ENCODE measurements at places on chromosomes 4 and X. TPM values are rescaled to one million over a fixed set of nuclear protein-coding genes. Genes with fewer than 3 reads are reported as not detected.

DNA sequence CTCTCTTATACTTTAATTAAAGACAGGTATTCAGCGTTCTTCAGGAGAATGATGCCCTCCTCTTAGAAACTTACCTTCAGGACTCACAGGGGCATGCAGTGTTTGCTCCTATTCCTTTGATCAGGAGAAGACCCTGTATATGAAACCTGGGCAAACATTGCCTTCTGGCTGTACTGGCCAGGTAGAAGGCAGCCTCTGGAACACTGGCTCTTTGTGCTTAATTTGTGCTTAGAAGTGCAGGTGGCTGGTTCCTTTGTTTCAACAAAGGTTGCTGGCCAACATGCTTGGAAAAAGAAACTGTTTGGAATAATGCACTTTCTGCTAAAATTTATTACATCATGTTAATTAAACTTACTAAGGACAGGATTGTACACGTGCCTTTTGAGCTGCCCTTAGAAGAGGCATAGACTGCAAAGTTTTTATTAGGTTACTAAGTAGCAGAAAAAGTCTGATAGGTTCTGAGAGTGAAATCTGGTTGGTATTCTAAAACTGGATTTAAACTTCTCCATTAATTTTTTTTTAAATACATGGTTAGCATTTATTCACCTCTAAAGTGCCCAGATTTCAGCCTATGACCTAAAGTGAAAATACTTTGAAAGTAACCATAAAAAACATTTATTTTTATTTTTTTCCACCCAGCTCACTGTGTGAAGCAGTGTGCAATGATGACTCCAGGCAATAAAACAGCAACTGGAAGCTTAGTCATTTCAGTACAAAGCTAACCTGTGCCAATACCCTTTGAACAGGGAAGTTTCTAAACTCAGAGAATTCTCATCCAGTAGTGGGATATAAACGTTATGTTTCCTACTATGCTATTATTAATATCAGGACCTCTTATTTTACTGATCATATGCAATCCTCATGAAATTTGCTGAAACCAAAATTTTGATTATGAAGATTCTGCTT lies 11.3 kb downstream of the RASSF6 start:
- no peaks in the 10 kb centered on the region for H3K27me3 ChIP-seq
- H3K36me3 ChIP-seq: no peaks in the 10 kb centered on the region
- H3K4me1 ChIP-seq: peaks cover 27% of the 10 kb centered on the region
- no peak for DNase-seq
- H3K4me3 ChIP-seq: no peak overlapping the region

- H3K27me3 ChIP-seq: no peaks in the 10 kb centered on the region
- no peak overlapping the region for H3K4me3 ChIP-seq
- no peaks in the 10 kb centered on the region for H3K4me1 ChIP-seq
- H3K27ac ChIP-seq: no peak overlapping the region
- no peak for DNase-seq
Observed at GRCh38 chr4:106650701-106651100, 282.1 kb upstream of the GIMD1 start.

DNA sequence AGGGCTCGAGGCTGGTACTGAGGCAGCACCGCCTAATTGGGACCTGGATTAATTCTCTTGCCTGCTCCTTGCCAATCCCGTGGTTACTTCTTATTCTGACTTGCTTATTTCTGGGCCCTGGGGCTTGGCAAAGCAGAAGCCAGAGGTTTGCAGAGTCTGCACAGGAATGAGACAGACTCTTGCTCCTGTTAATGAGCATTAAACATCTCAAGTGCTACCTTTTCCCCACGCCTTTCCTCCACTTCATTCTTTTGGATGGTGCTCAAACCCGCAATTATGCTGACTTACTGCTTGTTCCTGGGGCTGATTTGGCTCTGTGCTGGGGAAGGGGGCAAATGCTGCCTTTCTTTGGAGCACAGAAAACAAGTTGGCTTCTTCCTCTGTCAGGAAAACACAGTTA lies 16.5 kb upstream of the STOX2 start:
- no peak overlapping the region for H3K27ac ChIP-seq
- H3K4me3 ChIP-seq: no peak overlapping the region
- DNase-seq: no peak
- H3K4me1 ChIP-seq: no peaks in the 10 kb centered on the region
- H3K36me3 ChIP-seq: no peaks in the 10 kb centered on the region
- no peaks in the 10 kb centered on the region for H3K27me3 ChIP-seq

Gene SHROOM2
- total RNA-seq: 8.8 TPM

Gene RIPPLY1
- not detected for total RNA-seq

GRCh38 chr4:57231781-57232180 lies 121.6 kb upstream of the IGFBP7 start:
- H3K27ac ChIP-seq: no peak overlapping the region
- H3K4me3 ChIP-seq: no peak overlapping the region
- DNase-seq: no peak

GRCh38 chr4:37825968-37826294 lies 555 bp upstream of the PGM2 start:
- H3K36me3 ChIP-seq: peaks cover 8% of the 10 kb centered on the region
- peak overlapping the region; percentile 86 for H3K4me3 ChIP-seq

Gene PAGE4
- total RNA-seq: not detected

Gene ENPEP
- 5.2 TPM for total RNA-seq

Gene ARX
- total RNA-seq: not detected

DNA sequence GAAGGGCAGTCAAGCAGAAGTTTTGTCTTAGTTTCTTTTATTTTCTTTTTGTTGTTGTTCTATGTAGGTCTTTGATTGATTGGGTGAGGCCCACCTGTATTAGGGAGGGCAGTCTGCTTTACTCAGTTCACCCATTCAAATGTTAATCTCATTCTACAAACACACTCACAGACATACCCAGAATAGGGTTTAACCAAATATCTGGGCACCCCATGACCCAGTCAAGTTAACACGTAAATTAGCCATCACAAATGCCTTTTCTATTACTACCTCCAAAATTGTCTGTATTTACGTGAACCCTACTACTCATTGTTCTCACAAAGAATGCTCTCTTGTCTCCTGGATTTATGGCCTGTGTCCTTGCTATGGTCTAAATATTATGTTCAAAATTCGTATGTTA lies 339.7 kb downstream of the ANK2 start:
- H3K4me1 ChIP-seq: peaks cover 10% of the 10 kb centered on the region
- no peaks in the 10 kb centered on the region for H3K27me3 ChIP-seq
- no peak for DNase-seq
- H3K36me3 ChIP-seq: no peaks in the 10 kb centered on the region

DNA sequence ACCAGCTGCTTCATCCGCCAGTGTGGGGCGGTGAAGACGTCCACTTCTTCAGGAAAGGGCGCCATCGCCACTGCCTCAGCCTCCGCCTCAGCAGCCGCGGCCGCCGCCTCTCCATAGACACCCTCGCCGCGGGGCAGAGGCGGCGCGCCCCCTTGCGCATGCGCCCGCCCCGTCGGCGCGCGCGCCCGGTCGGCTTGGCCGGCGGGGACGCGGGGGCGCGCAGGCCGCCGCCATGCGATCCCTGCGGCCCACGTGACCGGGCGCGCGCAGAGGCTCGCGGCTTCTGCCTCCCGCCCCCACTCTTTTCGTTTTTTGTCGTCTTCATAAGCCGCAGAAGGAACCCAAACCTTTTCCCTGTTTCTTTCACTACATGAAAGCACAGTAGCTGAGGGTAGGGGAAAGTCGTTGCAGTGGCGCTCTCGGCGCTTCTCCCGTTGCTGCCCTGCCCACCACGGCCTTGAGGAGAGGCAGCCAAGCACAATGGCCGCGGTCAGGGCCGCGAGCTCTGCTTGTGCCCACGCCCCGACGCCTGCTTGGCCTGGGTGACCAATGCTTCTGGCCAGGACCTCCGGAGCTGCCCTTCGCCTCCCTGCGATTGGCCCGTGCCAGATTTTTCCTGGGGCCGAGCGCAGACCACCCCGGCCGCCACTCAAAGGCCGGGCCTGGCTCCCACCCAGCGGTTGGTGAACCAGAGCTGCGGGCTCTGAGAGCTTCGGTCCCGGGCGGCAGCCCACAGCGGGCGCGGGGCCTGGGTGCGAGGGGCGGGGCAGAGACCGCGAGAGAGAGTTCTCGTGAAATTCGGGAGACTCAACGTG lies at the start of gene FBXL5:
TSS of gene FBXL5 (minus strand) at position 135 of the 815 bp plus-strand sequence. CDS start at position 65, 70 bp downstream.
- H3K27ac ChIP-seq: peak within 1 kb of the TSS; percentile 99
- H3K36me3 ChIP-seq: no peaks in the 10 kb centered on the region
- peak; percentile 89 for DNase-seq
- no peaks in the 10 kb centered on the region for H3K27me3 ChIP-seq
- H3K4me3 ChIP-seq: peak within 1 kb of the TSS; percentile 79

DNA sequence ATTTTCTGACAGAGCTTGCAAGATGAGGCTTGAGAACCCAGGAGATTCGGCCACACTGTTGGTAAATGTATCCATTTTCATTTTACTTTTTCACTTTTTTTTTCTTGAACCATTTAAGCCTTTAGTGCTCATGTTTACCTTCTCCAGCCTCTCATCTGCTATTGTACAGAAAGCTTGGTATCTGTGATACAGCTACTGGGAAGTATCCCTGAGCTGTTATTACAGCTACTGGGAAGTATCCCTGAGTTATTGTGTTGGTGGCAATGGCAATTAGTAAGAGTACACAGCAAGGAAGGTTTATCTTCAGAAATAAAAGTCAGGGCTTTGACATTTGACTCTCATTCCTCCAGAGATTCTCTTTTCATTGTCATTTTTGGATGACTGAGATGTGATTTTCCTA lies 11.8 kb downstream of the CTSO start:
- no peak overlapping the region for H3K27ac ChIP-seq
- H3K27me3 ChIP-seq: no peaks in the 10 kb centered on the region
- no peak for DNase-seq
- no peaks in the 10 kb centered on the region for H3K4me1 ChIP-seq
- H3K36me3 ChIP-seq: no peaks in the 10 kb centered on the region

GRCh38 chr4:38752941-38753806 lies 29.6 kb downstream of the TLR10 start:
- H3K27ac ChIP-seq: peak overlapping the region; percentile 59
- no peaks in the 10 kb centered on the region for H3K36me3 ChIP-seq
- peaks cover 18% of the 10 kb centered on the region for H3K4me1 ChIP-seq
- no peak overlapping the region for H3K4me3 ChIP-seq

Gene TACC3
- 16.0 TPM for total RNA-seq

- no peaks in the 10 kb centered on the region for H3K36me3 ChIP-seq
- no peaks in the 10 kb centered on the region for H3K27me3 ChIP-seq
- no peak overlapping the region for H3K27ac ChIP-seq
- DNase-seq: no peak
- no peaks in the 10 kb centered on the region for H3K4me1 ChIP-seq
- H3K4me3 ChIP-seq: no peak overlapping the region
Observed at GRCh38 chrX:46553935-46554334, 8.7 kb upstream of the ZNF674 start.

DNA sequence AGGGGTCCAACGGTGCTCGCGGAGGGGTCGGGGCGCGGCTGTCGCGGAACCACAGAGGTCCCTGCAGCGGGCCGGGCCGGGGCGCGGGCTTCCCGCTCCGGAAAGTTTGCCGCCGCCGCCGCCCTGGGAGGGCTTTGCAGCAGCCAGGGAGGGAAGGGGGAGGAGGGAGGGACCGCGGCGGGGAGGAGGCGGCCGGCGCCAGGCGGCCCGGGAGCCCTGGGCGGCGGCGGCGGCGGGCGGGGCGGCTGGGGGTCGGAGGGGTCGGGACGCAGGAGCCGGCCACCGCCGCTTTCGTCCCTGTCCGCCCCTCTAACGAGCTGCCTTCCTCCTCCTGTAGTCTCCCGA lies 375 bp downstream of the FGFR3 start:
- no peak for DNase-seq
- H3K27ac ChIP-seq: no peak overlapping the region
- no peaks in the 10 kb centered on the region for H3K27me3 ChIP-seq
- H3K36me3 ChIP-seq: no peaks in the 10 kb centered on the region

DNA sequence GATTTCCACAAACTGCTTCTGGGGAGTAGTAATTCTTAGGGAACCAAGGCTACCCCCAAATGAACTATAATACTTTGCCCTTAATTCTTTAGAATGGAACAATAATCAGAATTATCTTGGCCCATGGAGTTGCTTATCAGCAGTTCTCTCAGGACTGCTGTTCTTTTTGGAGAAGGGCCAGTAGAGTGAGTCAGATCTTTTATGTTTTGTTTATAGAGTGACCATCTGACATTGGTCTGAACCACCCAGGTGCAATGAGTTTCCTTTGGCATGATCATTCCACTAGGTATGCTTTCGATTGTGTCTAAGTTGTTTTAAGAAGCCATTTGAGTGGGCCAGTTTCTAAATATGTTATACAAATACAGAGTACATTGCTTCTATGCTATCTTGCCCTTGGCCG lies 31.8 kb downstream of the PRRG1 start:
- H3K36me3 ChIP-seq: no peaks in the 10 kb centered on the region
- H3K27me3 ChIP-seq: no peaks in the 10 kb centered on the region
- no peaks in the 10 kb centered on the region for H3K4me1 ChIP-seq
- no peak overlapping the region for H3K27ac ChIP-seq

- H3K27me3 ChIP-seq: no peaks in the 10 kb centered on the region
- no peak overlapping the region for H3K4me3 ChIP-seq
- H3K27ac ChIP-seq: no peak overlapping the region
- no peak for DNase-seq
- H3K36me3 ChIP-seq: no peaks in the 10 kb centered on the region
Observed at GRCh38 chrX:68755616-68756125, 73.2 kb upstream of the EFNB1 start.

Gene RNF212
- 7.9 TPM for total RNA-seq

Gene LIN54
- 25.0 TPM for total RNA-seq

- no peak overlapping the region for H3K4me3 ChIP-seq
- no peaks in the 10 kb centered on the region for H3K4me1 ChIP-seq
- no peaks in the 10 kb centered on the region for H3K27me3 ChIP-seq
- H3K27ac ChIP-seq: no peak overlapping the region
- no peak for DNase-seq
Observed at GRCh38 chrX:133881893-133882292, 103.5 kb downstream of the GPC3 start.

Gene MAGEE2
- total RNA-seq: not detected
